ENCODE measurements at places on chromosomes 7 and 10.

DNA sequence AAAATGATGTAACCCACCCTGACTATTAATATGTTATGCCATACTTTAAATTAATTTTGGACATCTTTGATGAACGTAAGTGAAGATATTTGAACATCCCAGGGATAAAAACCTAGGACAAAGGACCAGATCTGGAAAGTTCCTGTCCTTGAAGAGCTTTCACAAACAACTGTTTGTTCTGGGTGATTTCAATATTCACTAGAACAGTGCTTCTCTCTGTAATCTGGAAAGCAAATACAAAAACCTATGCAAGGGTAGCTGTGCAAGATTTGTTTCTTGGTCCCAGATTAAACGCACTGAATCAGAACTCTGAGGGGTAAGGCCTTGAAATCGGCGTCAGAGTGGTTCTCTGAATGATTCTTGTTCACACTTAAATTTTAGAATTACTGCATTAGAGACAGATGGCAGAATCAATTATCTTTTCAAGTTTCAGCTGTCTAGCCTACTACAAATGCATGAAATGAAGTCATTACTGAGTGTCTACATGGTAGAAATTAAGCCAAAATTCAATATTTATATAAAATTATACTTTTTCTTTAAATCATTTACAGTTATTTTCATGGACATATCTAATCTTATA is 69.6 kb upstream of the CSTF2T start:
- no peak for DNase-seq

GRCh38 chr7:150838965-150839650 is 13.2 kb upstream of the AOC1 start:
- no peak for DNase-seq

DNA sequence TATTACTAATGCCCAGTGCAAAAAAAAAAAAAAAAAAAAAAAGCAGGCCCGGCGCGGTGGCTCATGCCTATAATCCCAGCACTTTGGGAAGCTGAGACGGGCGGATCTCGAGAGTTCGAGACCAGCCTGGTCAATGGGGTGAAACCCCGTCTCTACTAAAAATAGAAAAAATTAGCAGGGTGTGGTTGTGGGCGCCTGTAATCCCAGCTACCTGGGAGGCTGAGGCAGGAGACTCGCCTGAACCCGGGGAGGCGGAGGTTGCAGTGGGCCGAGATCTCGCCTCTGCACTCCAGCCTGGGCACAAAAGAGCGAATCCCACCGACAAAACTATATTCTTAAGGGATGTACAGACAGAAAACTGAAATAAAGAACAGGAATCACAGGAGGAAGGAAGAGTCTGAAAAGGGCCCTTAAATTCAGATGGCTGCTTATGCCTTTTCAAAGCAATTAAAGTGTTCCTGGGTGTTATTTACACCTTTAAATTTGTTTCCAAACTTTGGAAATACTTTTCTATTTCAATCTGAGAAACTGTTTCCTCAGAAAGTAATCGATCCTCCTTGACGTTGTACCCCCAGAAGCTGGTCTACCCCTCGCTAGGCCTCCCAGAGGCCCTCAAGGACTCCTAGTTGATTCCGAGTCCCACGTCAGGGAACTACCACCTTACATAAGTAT is 2.0 kb upstream of the KMT2E start:
- no peak for DNase-seq

DNA sequence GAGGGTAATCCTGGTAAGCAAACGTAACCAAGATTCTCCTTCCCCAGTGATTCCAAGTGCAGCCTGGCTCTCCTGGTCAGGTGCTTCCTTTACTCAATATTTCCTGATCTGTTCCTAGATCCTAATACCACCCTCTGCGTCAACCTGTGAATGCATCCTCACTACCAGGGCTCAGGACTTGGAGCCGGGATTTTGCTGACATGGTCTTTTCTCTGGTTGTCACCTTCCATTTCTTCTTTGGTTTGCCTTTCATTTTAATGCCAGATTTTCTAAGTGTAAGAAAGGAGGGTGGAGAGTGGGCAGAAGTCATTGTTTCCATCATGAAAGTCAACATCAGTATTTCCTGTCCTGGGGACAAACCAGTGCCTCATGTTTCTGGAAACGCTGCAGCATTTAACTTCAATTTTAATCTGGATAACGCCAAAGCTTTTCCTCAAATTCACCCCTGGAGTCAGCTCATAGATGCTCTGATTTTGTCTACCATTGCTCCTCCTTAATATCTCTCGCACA is 210.4 kb upstream of the ZNF32 start:
- no peak for DNase-seq

DNA sequence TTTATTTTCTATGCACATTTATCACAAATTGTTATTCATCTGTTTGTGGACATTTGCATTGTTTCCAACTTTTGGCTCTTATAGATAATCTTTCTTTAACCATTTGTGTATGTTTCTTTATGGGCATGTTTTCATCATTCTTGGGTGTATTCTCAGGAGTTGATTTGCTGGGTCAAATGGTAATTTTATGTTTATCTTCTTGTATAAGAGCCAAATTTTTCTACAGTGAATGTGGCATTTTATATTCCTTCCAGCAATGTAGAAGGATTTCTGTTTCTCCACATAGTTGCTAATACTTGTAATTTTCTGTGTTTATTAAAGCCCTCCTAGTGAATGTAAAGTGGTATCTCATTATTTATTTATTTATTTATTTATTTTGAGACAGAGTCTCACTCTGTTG is 21.8 kb downstream of the CYP2C19 start:
- DNase-seq = no peak

GRCh38 chr7:101630591-101630990 is 1.5 kb upstream of the MYL10 start:
- no peak for DNase-seq

GRCh38 chr7:42138691-42139090 is 98.3 kb downstream of the GLI3 start:
- no peak for DNase-seq

DNA sequence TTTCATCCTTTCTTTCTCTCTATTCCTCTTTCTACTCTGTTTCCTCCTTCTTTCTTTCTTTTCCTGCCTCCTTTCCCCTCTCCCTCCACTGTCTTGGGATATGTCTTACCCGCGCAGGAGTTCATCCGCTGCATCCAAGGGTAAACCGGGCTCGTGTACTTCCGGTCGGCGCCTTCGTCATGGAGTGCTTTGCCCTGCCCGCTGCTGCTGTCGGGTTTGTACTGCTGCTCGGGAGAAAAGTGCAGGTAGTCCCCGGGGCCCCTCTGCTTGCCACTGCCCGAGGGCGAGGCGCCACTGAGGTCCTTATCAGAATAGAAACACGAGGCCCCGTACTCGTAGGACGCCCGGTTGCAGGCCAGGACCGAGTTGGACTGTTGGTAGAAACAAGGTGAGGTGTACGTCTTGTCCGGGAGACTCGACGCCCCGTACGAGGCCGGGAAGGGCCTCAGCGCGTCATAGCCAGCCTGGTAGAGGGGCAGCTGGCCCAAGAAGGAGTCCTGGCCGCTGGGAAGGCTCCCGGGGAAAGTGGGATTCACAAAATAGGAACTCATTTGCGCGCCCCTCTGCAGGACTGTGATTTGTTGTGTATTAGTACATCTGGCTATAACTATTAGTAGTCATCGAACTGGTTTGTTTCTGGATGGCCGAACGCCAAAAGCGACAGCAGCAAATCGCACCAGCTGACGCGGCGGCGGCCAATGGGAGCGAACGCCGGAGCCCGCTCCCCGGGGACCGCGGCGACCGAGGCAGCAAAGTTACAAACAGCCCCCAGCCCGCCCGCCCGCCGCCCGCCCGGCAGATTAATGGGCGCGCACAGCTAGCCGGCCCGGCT is at the start of gene HOXA6:
HOXA6 (minus strand) TSS at position 576 of the 832 bp plus-strand sequence; CDS start at position 551, 25 bp downstream.
- no peak for DNase-seq

DNA sequence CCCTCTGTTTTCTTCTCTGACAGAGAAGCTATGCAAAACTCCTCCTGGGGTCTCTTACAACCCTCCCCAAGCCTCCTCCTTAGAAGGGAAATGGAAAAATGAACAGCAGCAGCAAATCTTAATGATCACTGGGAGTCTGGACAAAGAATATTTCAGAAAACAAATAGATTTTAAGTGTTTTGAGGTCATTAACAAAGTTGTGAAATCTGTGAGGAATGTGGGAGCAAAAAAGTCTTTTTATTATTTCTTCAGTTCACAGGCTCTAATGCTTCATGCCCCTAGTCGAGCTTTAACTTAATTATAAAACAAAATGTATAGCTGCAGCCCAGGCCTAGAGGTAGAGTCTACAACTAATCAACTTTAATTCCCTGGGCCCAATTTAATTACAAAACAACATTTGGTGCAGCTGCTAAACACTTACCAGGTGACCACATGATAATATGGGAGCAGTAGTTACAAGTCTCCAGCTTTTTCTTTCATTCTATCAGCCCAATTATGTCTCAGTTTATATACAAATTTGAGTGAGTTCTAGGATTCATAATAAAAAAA is 293.2 kb downstream of the THSD7A start:
- DNase-seq = no peak

GRCh38 chr7:127578711-127579275 is 6.6 kb downstream of the GCC1 start:
- DNase-seq = no peak

- no peak for DNase-seq
Measured at GRCh38 chr7:32564542-32564941, 69.3 kb downstream of the AVL9 start.

DNA sequence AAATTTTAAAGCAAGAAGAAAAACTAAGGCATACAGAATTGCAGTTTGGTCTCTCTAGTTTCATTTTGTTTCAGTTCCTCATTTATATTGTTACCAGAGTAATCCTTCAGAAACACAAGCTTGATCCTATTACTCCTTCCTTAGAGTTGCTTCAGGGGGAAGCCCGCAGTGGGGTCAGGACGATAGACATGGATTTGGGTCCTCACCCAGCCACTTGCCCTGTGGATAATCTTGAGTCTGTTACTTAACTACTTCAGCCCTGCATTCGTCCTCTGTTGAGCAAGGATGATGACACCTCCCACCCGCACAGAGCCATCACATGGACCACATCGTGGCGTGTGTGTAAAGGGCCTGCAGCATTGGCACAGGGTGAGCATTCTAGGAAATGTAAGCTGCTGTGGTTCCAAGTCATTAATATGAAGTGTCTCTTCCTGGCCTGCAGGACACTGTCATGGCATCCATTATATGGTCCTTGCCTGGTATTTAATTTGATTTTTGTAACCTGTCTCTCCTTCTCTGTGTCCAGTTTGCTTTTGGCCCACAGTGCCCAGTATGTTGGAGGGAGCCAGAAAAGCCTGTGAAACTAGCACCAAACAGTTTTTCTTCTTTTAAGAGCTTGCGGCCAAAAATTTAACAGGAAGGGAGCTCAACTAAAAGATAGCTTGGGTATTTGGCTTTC is 111.2 kb downstream of the EEPD1 start:
- DNase-seq = no peak

DNA sequence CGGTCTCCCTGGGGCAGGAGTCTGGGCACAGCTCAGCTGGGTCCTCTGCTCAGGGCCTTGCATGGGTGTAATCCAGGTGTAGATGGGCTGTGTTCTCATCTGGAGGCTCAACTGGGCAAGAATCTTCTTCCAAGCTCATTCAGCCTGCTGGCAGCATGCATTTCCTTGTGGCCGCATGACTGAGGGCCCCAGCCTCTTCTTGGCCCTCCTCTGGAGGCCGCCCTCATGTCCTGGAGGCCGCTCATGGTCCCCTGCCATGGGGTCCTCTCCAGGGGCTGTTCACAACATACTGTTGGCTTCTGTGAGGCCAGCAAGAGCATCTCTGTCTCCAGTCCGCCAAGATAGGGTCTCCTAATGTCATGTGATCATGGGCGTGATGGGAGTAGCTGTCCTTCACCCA is 437.5 kb upstream of the FOXK1 start:
- DNase-seq = no peak

DNA sequence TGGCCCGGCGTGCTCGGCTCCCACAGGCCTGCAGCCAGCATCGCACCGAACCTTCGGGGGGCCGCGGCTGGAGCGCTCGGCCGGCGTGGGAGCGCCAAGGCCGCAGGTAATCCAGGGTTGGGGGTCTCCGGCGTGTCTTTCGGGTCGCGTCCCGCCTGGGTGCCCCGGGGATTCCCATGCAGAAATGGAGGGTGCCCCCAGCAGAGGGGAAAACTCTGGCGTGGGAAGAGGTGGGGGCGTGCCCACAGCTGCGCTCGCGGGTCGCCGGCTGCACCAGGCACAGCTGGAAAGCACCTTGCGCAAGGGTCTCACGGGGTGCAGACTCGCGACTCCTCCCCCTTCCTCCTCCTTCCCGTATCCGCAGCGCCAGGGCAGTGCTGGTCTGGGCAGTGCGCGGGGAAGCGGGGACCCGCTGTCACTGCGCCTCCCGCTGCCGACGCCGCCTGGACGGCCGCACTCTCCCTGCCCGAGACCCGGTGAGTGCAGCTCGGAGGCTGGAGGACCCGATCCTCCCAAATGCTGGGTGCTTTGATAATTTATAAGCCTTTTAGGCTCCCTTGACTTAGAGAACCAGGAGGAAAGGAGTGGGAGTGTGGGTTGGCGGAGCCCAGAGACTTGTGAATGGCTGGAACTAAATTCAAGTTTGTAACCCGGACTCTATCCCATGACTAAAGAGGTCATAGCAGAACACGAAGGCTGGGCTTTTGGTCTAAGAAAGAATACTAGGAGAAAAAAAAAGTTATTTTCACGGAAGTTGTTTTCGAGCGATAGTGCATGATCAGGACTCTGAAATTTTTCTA is 489 bp downstream of the MAP3K8 start:
- DNase-seq = no peak

DNA sequence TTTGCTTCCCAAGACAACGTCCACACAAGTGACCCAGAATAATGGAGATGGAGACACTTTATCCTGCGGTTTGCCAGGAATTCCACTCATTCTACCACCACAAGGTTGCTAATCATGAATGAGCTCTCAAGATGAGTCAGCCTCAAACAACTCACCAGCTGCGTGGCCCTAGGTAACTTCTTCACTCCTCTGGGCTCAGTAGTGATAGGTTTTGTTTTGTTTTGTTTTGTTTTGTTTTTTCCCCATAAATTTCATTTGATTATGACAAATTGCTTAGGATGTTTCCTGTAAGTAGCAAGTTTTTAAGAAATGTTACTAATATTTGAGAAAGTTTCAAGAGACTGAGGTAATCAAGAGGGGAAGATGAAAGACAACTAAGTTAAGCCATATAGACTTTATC is 286.8 kb downstream of the PARD3 start:
- DNase-seq = peak; percentile 81

- no peak for DNase-seq
Measured at GRCh38 chr7:102215256-102215655, 71.4 kb upstream of the SH2B2 start.

- DNase-seq = peak; percentile 100
Measured at GRCh38 chr7:134778941-134779740, at the start of gene CALD1. Gene CALD1, plus strand, starts transcription at chr7:134779634. Its CDS starts 88,100 bp downstream, at chr7:134867734.

DNA sequence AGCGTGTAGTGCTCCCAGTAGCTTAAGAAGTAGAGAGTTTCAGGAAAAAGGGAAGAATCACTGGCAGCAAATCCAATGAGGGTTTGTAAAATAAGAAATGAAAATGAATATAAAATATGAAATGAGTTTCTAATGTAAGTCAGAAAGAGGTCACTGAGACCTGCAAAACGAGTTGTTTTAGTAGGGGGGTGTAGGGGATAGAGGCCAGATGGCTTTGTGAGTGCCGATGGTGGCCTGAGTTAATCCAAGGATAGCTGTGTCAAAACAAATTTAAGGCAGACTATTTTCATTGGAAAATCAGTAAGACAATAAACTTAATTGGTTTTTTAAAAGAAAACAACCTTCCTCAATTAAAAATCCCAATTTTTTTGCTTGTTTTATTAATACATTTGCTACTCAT is 745 bp upstream of the ASB15 start:
- no peak for DNase-seq

Measured in fibroblast of skin of left quadriceps (primary cell).